RCC 7860 (cell line): ENCODE measurements at places on chromosomes 2 and 18.
A peak's percentile ranks its signal among the peaks of the same experiment; 100 is the strongest.

DNA sequence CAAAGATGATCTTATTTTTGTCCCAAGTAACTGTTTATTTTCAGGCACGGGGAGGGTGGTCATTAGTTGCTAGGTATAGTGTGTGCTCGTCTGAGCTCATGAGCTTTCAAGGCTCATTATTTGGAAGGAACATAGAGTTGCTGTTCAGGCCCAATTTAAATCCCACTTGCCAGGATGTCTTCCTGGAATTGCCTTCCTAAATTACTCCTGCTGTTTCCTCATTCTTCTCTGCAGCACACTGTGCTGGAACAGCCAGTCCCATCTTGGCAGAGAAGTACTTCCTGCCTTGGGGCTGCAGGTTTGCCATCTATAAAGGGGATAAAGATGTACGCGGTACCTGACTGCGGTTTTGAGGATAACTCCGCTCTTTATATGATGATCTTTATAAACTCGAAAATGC, 37.3 kb downstream of the GREB1 start:
- no peak for DNase-seq

- DNase-seq: no peak
Measured at GRCh38 chr2:46805401-46805951, 110.1 kb downstream of the MCFD2 start.

- peak; percentile 89 for DNase-seq
Measured at GRCh38 chr2:45184606-45185005, 175.4 kb upstream of the SIX2 start.

DNA sequence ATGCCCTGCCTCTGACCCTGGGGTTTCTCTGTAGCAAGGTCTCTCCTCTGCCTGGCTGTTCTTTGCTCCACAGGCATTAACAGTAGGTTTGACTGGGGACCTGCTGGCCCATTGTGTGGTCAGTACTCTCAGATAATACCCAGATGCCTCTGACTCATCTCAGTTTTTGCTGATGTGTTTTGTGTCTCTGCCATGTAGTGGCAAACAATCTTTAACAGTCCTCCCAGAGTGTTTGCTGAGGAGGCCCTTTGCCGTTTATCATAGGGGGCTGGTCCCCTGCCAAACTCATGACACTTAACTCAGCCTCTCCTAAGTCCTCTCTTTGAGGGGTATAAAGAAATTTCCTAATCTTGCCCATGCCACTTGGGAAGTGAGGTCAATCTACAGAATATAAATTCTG, 793.7 kb upstream of the FANCL start:
- no peak for DNase-seq

- DNase-seq: no peak
Measured at GRCh38 chr2:196551014-196551413, 88.5 kb upstream of the CCDC150 start.

DNA sequence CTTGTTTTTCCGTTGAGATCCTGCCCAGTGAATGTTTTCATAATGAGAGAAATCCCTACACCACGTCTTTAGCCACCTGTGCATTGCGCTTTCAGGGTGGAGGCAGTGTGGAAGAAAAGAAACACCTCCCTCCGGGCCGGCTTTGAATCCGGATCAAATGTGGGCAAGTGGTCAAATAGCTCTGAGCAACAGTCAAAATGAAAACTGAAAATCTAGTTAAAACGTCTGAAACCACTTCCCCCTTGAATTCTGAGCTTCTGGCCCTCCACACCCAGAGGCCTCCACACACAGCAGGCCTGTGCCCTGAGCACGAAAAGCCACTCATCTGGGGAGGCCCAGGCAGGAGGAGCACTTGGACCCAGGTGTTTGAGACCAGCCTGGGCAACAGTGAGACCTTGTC, 263.6 kb upstream of the SALL3 start:
- DNase-seq: no peak

GRCh38 chr2:12658310-12658945, 58.3 kb upstream of the TRIB2 start:
- DNase-seq: no peak
